Calu3 (cell line): ENCODE measurements at places on chromosomes 2 and 18. TPM values are rescaled to one million over a fixed set of nuclear protein-coding genes. Genes with fewer than 3 reads are reported as not detected.

MC2R gene
- total RNA-seq = not detected in 2 replicates

CNRIP1 gene
- total RNA-seq = not detected in 2 replicates

ANKRD36C gene
- total RNA-seq = 29.0 and 41.9 TPM in 2 replicates

CGREF1 gene
- total RNA-seq = 3.7 and 9.3 TPM in 2 replicates

CYS1 gene
- 4.8 and 10.0 TPM in 2 replicates for total RNA-seq

STARD6 gene
- total RNA-seq = not detected in 2 replicates

CHRNG gene
- total RNA-seq = not detected in 2 replicates

GALNT14 gene
- 50.3 and 61.9 TPM in 2 replicates for total RNA-seq

UGT1A4 gene
- 6.1 TPM in 2 replicates for total RNA-seq

- peak; percentile 53 for DNase-seq
Measured at GRCh38 chr2:9474361-9475057, at the start of gene IAH1. IAH1 (plus strand) TSS chr2:9474551; CDS start chr2:9474567, 16 bp downstream.

- no peak for DNase-seq
Measured at GRCh38 chr2:47457268-47457667, 54.3 kb downstream of the MSH2 start.

GRCh38 chr2:214560176-214560575 lies 149.3 kb downstream of the VWC2L start:
- no peak for DNase-seq

- no peak for DNase-seq
Measured at GRCh38 chr18:52283927-52284326, 56.1 kb upstream of the DCC start.

DNA sequence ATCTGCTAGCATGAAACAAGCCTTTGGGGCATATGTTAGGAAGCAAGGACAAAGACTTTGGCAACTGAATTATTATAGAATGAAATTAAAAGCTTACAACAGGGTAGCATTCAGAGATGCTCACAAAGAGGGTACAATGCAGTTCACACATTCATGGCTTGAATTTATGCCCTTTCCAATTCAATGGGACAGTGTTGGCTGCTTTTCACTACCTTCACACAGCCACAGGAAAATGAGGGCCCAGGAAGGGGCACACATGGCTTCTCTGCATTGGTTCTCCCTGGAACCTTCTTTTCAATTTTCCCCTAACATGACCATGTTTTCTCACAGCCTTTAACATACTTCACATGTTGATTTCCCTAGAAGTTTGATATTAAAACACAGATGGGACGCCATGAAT lies 978.1 kb downstream of the TMEM182 start:
- no peak for DNase-seq

DNA sequence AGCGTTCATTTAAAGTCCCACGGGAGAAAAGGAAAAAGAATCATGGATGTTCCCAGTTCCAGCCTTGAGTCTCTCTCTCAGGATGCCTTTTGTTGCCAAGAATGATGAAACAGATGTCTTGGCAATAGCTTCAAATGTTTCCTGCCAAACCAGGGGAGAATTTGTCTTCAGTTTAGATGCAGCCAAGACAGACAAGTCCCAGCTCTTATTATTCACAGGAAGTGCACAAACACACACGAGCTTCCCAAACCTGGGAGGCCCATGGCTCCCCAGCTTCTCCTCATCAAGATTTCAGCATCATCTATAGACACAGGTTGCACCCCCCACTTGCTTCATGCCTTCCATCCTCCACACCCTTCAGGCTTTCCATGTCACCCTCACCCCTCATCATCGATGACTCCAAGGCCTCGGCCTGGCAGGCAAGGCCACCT lies 45.9 kb downstream of the HS1BP3 start:
- no peak for DNase-seq

- DNase-seq = no peak
Measured at GRCh38 chr18:10207682-10208345, 246.6 kb upstream of the APCDD1 start.

DNA sequence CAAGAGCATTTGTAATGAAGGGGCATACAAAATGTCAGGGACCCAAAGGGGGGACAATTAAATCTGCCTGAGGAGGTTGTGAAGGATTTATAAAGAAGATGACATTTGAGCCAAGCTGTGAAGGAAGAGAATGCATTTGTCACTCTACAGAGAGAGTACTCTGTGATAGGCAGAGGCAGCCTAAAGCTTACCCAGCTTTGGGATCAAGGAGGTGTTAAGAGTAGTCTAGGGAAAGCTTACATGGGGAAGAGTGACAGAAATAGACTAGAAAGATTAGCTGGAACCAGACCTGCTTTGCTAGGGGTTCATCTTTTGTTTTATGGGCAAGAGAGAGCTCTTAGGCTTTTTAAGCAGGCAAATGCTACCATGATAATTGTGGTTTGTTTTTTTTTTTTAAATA lies 169.1 kb upstream of the CYP26B1 start:
- DNase-seq = no peak

GRCh38 chr2:239685556-239685955 lies 284.7 kb upstream of the HDAC4 start:
- no peak for DNase-seq

GRCh38 chr2:193566276-193566675 lies 1371.5 kb upstream of the TMEFF2 start:
- no peak for DNase-seq

GRCh38 chr2:41111836-41112627 lies 660.1 kb upstream of the SLC8A1 start:
- no peak for DNase-seq

DNA sequence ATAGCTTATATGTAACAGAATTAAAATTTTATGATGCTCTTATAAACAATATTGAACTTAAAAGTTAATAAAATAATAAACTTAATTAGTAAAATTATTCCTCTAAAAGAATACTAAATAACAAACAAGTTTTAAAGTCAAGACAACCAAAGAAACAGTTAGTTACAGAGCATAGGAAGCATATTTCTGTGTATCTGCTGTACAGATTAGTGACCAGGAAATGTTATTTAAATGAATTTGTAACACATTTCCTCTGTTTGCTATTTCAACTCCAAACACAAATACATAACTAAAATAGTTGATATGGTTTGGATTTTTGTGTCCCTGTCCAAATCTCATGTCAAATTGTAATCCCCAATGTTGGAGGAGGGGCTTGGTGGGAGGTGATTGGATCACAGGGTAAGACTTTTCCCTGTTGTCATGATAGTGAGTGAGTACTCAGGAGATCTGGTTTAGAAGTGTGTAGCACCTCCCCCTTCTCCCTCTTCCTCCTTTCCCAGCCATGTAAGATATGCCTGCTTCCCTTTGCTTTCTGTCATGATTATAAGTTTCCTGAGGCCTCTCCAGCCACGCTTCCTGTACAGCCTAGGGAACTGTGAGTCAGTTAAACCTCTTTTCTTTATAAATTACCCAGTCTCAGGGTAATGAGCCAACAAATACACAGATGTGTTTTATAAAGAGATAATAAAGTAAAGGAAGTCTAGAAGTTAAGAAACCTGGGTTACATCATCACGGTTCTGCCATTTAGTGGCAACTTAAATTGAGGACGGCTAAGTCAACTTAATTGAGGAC lies 51.8 kb downstream of the ROCK2 start:
- DNase-seq = no peak

GRCh38 chr2:159882130-159882745 lies 84.2 kb upstream of the CD302 start:
- no peak for DNase-seq

DNA sequence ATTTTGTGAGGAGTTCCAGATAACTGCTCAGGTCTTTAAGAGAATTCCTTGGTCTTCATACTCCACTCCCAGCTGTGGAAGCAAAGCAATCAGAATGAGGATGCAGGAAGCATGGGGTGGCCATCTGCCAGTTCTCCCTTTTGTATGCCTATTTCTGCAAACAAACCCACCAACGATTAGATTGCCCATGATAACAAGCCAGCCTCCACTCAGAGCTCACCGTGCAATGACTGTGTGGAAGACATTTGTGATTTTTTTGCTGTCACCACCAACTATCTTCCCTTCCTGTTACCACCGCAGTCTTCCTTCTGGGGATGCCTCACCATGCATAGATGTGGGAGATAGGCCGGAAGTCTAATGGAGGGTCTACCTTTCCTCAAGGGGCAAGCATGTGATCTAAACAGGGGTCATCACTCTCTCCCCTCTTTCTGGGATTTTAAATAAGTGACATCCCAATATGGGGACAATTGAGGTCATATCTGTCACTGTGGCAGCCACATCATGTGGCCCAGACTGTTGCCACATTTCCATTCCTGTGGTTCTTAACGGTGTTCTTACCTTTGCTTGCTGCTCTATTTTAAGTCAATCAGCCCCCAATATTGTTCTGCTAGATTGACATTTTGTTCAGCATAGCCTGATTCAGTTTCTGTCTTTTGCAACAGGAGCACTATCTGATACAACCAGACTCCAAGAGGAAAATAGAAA lies 4.4 kb downstream of the AFF3 start:
- no peak for DNase-seq

DNA sequence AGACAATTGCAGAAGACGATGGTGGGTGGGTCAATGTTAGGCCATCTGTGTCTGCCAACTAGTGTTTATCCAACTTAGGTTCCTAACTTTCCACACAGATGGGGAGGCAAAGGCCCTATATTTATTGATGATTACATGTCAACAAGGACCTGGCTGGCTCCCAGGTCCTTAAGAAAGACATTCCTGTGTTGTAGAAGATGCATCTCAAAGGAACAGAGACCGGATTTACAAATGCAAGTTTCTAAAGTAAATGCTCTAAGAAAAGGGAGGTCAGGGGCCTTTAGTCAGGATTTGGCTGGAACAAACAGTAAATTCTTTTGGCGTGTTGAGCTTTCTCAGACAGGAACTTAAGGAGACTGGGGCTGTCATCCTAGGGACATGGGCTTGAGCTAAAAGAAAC lies 175.0 kb downstream of the SH3BP4 start:
- DNase-seq = no peak

- no peak for DNase-seq
Measured at GRCh38 chr2:209519271-209519670, 95.4 kb downstream of the MAP2 start.

DNA sequence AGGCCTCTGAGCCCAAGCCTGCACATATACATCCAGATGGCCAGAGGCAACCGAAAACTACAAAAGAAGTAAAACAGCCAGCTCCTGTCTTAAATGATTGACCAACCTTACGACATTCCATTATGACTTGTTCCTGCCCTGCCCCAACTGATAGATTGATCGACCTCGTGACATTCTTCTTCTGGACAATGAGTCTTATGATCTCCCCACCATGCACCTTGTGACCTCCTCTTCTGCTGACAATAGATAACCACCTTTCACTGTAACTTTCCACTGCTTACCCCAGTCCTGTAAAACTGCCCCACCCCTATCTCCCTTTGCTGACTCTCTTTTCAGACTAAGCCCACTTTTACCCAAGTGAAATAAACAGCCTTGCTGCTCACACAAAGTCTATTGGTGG lies 670.0 kb upstream of the PKDCC start:
- DNase-seq = no peak

DNA sequence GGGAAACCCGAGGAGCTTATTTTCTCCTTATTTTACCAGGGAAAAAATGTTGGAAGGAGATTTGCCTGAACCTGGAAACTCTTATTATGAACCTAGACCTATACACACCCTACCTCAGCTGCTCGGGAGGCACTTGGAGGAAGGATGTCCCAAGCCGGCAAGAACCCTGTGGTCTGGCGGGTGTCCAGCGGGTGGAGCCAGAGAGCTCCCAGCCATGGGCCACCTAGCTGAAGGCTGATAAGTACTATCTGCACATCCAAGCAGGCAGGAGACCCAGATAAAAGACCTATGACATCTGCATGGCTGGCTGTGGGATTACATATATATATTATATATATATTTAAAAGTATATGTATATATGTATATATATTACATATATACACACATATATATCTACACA lies 1.1 kb upstream of the SLC14A1 start:
- peak; percentile 92 for DNase-seq

DNA sequence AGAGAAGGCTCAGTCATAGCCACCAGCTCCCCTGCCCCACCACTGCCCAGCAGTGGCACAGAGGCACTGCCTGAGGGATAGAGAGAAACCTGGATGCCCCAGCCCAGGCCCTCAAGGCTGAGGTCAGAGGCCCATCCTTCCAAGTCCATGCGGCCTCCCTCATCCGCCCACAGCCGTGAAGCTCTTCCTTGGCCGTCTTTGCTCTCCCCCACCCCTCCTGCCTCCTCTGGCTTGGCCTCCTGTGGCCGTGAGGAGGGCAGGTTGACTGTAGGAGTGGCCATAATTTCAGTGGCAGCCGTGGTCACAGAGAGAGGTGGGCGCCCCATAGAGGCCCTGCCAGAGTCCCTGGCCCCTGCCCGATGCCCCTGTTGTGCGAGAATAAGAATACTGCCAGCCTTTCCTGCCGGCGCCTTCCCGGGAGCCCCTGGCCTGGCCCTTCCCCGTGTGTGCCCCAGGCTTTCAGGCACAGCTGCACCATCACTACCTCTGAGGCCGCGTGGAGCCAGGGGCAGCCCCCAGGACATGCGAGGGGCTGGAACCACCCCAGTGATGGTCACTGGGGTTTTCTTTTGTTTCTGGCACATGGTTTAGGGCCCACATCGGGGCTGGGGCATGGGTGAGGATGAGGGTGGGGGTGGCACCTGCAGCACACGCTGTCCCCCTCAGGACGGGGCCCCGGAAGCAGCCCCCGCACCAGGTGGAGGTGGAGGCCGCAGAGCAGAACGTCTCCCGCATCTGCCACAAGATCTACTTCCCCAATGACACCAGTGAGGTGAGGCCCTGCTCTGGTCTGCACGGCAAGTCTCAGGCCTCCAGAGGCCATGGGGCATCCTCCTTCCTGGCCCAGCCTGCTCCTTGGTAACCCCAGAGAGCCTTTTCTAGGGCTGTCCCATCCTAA lies 13.1 kb upstream of the GPR17 start:
- DNase-seq = no peak

- no peak for DNase-seq
Measured at GRCh38 chr2:39059366-39059952, 61.4 kb downstream of the SOS1 start.

DNA sequence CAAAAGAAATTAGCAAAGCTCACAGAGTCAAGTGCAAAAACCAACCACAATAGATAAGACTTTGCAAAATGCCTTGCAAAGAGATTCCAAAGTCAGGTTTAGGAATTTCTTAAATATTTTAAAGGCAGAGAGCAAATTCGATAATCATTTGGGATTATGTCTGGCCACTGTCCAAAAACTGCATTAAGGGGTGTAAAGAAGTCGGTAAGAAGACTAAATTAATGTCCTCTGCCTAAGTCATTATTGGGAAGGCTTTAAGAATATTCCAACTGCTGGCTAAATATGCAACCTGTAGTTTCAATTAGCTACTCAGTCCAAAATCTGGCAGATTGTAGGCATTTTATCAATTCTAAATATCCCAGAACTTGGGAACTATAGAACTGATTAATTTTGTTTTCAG lies 13.7 kb upstream of the LRP1B start:
- no peak for DNase-seq

DNA sequence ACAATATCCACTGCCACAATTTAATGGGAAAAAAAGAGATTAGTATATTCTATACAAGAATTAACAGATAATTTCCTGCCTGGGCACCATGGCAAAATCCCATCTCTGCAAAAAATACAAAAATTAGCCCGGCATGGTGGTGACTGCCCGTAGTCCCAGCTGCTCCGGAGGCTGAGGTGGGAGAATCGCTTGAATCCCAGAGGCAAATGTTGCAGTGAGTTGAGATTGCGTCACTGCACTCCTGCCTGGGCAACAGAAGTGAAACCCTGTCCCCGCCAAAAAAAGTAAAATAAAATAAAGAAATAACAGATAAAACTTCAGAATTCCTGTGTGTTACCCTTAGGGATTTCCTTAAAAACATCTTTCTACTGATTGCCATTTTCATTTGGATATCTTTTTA lies 1194.8 kb upstream of the PIK3C3 start:
- no peak for DNase-seq

- DNase-seq = no peak
Measured at GRCh38 chr2:221618007-221618406, 45.9 kb upstream of the EPHA4 start.

- DNase-seq = no peak
Measured at GRCh38 chr2:10301941-10302478, 694 bp upstream of the HPCAL1 start.

GRCh38 chr2:216463148-216463547 lies 35.5 kb upstream of the RPL37A start:
- DNase-seq = no peak
